ENCODE measurements at places on chromosomes 6 and 20.

DNA sequence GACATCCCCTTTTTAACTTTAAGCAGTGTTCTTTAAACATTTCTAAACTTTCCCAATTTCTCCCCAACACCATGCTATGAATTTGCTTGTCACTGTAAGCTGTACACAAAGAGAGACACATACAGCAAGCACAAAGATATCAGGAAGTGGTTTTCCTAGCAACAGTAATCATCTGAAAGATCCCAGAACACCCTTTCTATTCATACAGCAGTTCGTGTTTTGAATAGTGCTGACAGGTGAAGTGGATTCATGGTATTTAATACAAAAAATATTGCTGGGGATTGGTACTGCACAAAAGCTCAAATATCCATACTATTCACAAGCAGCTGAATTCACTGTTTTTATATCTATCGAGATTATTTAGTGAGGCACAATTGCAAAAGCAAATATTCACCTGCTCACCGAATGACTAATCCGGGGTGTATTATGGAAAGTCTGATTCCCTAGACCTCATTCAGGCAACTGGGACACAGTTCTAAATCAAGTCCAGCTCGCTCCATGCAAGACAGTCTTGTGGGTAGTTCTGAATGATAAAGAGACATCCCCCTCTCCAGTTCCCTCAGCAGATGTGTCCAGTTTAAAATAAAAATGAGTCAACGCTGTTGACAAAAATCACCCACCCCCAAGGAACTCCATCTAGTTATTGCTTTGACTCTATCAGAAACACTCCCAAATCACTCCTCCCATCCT lies 107.1 kb upstream of the TSHZ2 start:
- no peak for DNase-seq

DNA sequence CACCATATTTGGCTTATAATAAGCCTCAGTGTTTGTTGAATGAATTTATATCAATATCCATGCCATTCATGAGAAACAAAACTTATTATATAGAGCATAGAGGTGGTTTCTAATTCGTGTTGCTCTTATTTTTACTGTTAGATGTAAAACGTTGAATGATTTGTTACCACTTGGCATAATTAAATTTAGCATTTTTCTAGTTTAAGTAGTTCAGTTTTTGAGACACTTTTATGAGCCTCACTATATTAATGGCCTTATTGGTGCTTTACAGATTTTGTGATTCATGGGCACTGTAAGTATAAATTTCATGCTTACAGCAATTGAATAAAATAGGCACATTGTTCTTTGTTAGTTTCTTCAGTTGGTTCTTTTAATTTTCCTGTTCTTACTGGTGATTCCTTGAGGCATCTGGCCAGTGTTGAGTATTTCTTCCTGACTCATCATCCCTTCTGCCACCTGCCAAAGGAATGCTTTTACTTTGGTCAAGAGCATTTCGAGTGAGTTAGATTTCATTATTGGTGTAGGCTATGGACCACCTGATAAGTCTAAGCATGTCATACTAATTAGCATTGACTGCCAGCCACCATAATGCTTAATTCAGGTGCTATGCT lies 34.8 kb downstream of the CDKAL1 start:
- no peak for DNase-seq

DNA sequence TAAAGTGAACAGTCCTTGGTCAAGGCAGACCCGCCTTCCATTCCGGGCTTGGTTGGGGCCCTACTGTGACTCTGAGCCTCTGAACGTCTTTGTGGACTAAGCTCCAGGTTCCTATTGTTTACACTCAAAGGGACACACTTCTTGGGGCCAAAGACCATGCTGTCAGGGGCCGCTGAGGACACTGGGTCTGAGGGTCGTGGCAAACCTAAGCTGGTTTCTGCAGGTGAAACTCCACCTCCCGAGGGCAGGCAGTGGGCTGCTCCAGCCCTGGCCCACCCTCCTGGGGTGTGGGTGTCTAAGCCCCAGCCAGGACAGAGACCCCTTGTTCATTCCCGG lies 43.1 kb downstream of the DSTN start:
- DNase-seq = no peak

GRCh38 chr6:96059586-96059985 lies 43.8 kb downstream of the FUT9 start:
- DNase-seq = no peak

GRCh38 chr6:105667056-105667455 lies 264.2 kb upstream of the PREP start:
- no peak for DNase-seq

DNA sequence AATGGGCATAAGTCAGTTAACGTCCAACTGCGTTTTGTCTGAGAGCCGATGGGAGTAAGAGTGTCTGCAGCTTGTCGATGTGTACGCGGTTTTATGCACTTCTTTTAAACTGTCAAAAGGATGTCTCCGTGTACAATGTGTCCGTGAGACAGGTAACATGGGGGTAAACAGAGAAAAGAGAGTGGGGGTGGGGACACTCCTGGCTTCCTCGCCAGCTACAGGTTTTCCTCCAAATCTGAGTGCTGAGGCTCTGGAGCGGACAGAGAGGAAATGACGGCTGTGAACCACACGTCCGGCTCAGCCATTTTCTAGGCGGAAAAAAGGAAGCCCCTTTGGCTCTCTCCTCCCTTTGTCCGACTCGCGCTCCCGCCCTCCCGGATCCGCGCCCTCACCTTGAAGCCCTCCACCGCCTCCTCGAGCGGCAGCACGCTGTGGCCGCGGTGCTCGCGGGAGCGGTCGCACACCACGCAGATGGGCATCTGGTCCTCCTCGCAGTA lies 916 bp downstream of the TRIM27 start:
- DNase-seq = no peak

GRCh38 chr6:130115036-130115435 lies 96.7 kb downstream of the L3MBTL3 start:
- DNase-seq = no peak

GRCh38 chr20:17418737-17419136 lies 112.4 kb downstream of the BFSP1 start:
- DNase-seq = no peak

DNA sequence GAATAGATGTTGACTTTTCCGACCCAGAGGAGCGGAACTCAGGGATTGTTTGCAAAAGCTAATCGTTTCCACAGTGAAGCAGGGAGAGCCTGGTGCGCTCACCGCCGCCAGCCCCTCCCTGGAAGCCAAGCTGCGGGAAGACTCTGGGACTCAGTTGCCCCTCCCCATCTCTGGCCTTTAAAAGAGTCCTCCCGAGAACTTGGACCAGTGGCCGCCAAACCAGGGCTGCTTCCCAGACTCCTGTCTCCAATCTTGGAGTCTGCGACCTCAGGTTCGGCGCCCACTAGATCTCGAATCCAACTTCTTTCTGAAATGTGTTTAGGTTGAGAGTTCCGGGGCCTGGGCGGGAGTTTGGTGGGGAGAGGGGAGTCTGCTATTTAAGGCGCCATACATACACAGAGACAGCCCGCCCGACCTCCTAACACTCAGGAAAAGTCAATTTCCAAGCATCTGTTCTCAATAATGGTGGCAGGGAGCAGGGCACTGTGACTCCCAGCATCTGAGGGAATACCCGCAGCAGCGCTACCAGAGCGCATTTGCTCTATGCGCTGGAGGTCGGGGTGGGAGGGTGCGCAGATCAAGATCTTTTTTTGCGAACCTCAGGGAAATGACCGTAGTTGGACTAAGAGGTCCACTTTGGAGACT lies 800 bp upstream of the GRIK2 start:
- DNase-seq = no peak

- DNase-seq = no peak
Observed at GRCh38 chr6:126107475-126108166, 121.3 kb downstream of the TRMT11 start.

GRCh38 chr6:161238500-161238899 lies 35.4 kb downstream of the AGPAT4 start:
- no peak for DNase-seq

- no peak for DNase-seq
Observed at GRCh38 chr20:1467082-1467354, 369 bp upstream of the NSFL1C start.

- no peak for DNase-seq
Observed at GRCh38 chr6:170057034-170057734, 233.7 kb downstream of the DLL1 start.

- DNase-seq = no peak
Observed at GRCh38 chr6:3882431-3882830, 33.3 kb downstream of the FAM50B start.

DNA sequence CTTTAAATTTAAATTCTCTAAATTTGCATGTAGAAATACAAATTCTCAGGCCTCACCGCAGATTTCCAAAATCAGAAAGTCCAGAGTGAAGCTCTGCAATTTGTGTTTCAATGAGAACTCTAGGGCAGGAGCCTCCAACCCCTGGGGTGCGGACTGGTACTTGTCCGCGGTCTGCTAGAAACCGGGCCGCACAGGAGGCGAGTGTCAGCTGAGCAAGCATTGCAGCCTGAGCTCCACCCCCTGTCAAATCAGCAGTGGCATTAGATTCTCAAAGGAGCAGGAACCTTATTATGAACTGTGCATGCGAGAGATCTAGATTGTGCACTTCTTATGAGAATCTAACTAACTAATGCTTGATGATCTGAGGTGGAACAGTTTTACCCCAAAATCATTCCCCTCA lies 203.0 kb upstream of the PCSK2 start:
- no peak for DNase-seq

DNA sequence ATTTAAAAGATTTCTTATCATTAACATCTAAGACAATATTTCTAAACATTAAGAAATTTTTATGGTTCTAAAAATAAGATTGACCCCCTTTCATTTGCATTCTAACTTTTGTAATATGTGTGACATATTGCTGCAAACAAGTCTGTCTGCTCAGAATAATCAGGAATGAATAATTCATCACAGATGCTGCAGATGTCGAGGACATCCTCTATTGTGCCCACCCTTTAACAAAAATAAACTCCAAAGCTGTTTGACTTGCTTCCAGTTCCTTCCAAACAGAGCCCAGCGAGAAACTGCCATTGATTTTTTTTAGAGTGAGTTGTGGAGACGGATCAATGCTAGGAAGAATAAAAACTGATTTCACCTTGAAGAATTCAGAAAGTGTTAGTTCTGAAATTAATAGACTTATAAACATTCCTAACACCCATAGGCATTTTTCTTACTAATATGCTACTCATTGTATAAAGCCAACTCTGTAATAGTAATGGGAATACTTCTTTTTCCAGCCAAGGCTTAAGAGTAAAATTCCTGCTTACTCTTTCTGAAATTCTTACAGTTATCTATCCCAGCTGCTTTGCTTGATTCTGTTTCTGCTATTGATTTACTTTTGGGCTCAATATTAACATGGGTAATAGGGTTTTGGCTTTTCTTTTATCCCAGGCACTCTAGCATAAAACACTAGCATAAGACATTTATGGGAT lies 244.8 kb upstream of the FAM83B start:
- DNase-seq = no peak

GRCh38 chr20:36098364-36098763 lies 56.2 kb upstream of the EPB41L1 start:
- DNase-seq = no peak

GRCh38 chr6:122736163-122736562 lies 43.4 kb upstream of the FABP7 start:
- no peak for DNase-seq

- no peak for DNase-seq
Observed at GRCh38 chr6:97524811-97525210, 241.8 kb upstream of the MMS22L start.

DNA sequence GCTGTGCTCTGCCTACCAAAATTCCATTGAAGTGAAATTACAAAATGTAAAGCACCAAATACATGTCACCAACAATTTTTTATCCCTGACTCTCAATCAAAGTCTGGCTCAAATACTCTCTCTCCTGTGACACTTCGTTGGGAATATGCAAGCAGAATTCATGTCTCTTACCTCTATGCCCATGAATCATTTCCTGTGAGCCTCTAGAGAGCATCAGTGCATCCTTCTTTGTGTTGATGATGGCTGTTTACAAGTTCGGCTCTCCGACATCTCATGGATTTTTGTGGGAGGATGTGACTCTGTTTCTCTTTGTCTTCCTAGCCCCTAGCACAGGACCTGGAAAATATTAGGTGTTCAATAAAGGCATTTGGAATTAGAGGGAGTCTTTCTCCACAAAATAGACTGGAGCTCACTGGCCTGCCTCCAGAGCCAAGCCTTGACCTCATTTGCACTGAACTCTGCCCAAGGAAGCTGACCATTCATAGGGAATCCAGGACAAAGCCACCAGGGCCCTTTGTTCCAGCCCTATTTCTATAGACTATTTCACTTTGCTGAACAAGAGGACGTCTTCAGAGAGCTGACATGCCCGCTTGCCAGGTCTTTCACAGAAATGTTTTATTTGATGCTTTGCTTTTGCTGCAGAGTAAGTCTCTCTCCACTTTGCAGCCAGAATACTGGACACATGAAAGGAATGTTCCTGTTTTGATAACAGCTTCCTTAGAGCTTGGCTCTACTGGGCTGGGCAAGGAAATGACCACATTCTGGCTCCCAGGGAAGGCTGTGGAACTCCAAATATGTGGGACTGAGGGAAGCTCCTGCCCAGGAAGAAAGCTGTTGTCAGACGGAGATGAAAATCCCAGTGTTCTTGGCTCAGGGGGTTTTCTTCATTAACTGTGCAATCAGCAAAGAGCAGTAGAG lies 194.5 kb upstream of the CDYL start:
- DNase-seq = no peak

DNA sequence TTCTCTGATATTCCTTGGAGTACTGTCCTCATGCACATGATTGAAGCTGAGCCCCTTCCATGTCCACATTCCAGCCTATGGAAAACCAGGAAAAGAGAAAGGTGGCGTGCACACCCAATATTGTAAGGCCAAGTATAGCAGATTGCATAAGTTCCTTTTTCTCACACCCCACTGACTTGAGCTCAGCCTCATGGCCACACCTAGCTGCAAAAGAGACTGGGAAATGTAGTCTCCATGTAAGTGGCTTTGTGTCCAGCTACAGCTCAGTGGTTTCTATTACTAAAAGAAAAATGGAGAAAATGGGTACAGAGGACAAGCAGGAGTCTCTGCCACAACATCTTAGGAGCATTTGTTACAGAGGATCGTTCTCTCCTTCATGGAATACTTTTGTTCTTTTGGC lies 10.8 kb upstream of the UST start:
- DNase-seq = no peak

GRCh38 chr6:1470040-1470439 lies 80.7 kb downstream of the FOXF2 start:
- no peak for DNase-seq

- DNase-seq = no peak
Observed at GRCh38 chr6:100464903-100465700, at the start of gene SIM1. TSS of gene SIM1 (minus strand) at chr6:100464921. CDS start at chr6:100463468, 1,453 bp downstream.

DNA sequence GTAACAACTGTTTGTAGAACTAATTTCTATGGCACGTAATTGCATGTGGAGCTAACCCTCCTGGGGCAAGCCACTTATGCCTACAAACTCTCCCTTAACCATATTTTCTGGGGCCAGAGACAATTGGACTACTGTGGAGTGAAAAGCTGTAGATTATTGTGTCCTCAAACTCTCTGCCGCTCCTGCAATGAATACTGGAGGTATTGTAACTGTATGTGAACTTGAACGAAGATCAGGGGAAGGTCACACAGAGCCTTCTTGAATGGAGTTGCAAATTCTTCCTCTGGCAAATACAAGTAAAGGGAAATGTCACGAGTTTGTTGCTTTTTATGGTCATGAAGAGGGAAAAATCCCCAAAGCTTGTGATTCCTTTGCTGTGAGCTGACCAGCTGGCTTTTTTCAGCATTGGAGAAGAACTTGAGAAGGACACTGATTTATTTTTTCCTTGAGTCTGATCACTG lies 18.2 kb downstream of the AKAP12 start:
- no peak for DNase-seq
